ENCODE measurements at places on chromosomes 11 and 22. TPM values are rescaled to one million over a fixed set of nuclear protein-coding genes. Genes with fewer than 3 reads are reported as not detected.

The CCDC188 gene
- total RNA-seq = not detected

The TMPRSS13 gene
- not detected for total RNA-seq

The C1QTNF5 gene
- total RNA-seq = not detected

The TECTA gene
- 0.02 TPM for total RNA-seq

The LRRC4C gene
- not detected for total RNA-seq

The IGSF9B gene
- total RNA-seq = 1.9 TPM

The OR10G4 gene
- not detected for total RNA-seq

The BIK gene
- 1.5 TPM for total RNA-seq

The SESN3 gene
- 0.15 TPM for total RNA-seq

The IL17REL gene
- 0.08 TPM for total RNA-seq

The CHADL gene
- not detected for total RNA-seq

The ZPR1 gene
- 60.2 TPM for total RNA-seq

The CST6 gene
- not detected for total RNA-seq

The OR10D3 gene
- total RNA-seq = not detected

The OR51I1 gene
- not detected for total RNA-seq

The MIOX gene
- not detected for total RNA-seq

The PHOX2A gene
- total RNA-seq = not detected

The OVOL1 gene
- 0.08 TPM for total RNA-seq

The SAA4 gene
- total RNA-seq = not detected

The HTATIP2 gene
- 207 TPM for total RNA-seq

The GLYATL1 gene
- total RNA-seq = not detected

The INS gene
- total RNA-seq = not detected

The TMEM191C gene
- total RNA-seq = 1.2 TPM

The KRTAP5-2 gene
- not detected for total RNA-seq

The TRIM29 gene
- total RNA-seq = 22.2 TPM

The RASSF7 gene
- 52.4 TPM for total RNA-seq

The ARHGAP42 gene
- total RNA-seq = 4.5 TPM

The ANO5 gene
- 1.6 TPM for total RNA-seq

The UBQLN3 gene
- total RNA-seq = not detected

The ZNF280B gene
- total RNA-seq = 1.7 TPM

The OR52I2 gene
- not detected for total RNA-seq

The TMEM184B gene
- 42.7 TPM for total RNA-seq

The MUC2 gene
- 0.11 TPM for total RNA-seq

The C11orf91 gene
- total RNA-seq = 0.58 TPM

The APOA5 gene
- total RNA-seq = not detected

The P2RY2 gene
- 13.1 TPM for total RNA-seq

The MUC5AC gene
- total RNA-seq = 1.5 TPM

The KCNK4 gene
- not detected for total RNA-seq
